AG04450 (cell line): ENCODE measurements at places on chromosomes 16 and 17. TPM values are rescaled to one million over a fixed set of nuclear protein-coding genes. Genes with fewer than 3 reads are reported as not detected.

AANAT gene
- polyA plus RNA-seq: 0.12 TPM in 1 of 2 replicates, not detected in the other

HOXB5 gene
- polyA plus RNA-seq: 9.4 and 9.8 TPM in 2 replicates

PMP22 gene
- 204 and 225 TPM in 2 replicates for polyA plus RNA-seq

CA5A gene
- not detected in 2 replicates for polyA plus RNA-seq

SLC38A8 gene
- polyA plus RNA-seq: not detected in 2 replicates

PYCARD gene
- 21.8 and 31.0 TPM in 2 replicates for polyA plus RNA-seq

ZP2 gene
- polyA plus RNA-seq: not detected in 2 replicates

KRTAP4-4 gene
- not detected in 2 replicates for polyA plus RNA-seq

ITGB4 gene
- polyA plus RNA-seq: 0.21 and 0.31 TPM in 2 replicates

ATAD5 gene
- 0.61 and 1.0 TPM in 2 replicates for polyA plus RNA-seq

GSDMA gene
- not detected in 2 replicates for polyA plus RNA-seq

PRAC2 gene
- not detected in 2 replicates for polyA plus RNA-seq

OR2C1 gene
- 0.07 and 0.09 TPM in 2 replicates for polyA plus RNA-seq

ANKS4B gene
- polyA plus RNA-seq: 0.01 TPM in 1 of 2 replicates, not detected in the other

NOXO1 gene
- not detected in 2 replicates for polyA plus RNA-seq

GRCh38 chr16:85460252-85461021 lies 152.7 kb upstream of the GSE1 start:
- DNase-seq: no peak

DNA sequence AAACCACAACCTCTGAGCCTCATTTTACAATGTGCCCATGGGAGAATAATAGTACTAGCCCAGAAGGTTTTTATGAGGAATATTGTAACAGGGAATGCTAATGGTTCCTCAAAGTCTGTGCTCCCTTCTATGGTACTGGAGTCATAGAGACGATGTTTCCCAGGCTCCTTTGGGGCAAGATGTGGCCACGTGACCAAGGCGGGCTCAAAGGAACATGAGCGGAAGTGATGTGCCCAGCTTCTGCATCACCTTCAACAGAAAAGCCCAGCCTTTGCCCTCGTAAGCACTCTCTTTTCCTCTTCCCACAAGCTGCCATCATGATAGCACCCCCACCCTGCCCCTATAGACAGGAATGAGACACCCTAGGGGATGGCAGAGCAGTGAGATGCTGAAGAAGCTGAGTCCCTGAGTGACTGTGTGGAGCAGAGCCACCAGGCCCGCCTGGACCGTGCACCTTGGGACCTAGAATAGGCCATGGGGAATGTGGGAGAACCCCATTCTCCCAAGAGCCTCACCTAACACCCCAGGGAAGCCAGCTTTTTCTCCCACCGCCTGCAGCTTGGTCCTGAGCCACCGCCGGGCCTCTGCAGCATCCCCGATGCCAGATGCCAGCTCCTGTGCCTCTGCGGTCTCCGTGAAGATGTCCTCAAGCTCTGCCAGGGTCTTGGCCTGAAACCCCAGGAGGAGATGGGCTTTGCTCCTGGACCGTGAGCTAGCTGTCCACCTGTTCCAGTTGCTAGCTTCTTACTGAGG lies 22.2 kb upstream of the PIK3R6 start:
- no peak for DNase-seq

- no peak for DNase-seq
Measured at GRCh38 chr17:27939474-27940465, 46.6 kb upstream of the LYRM9 start.

- DNase-seq: no peak
Measured at GRCh38 chr17:76014925-76015261, 12.2 kb downstream of the EVPL start.

GRCh38 chr16:49050607-49051006 lies 231.0 kb downstream of the CBLN1 start:
- no peak for DNase-seq

GRCh38 chr16:5584109-5584508 lies 486.5 kb upstream of the EEF2KMT start:
- DNase-seq: no peak

DNA sequence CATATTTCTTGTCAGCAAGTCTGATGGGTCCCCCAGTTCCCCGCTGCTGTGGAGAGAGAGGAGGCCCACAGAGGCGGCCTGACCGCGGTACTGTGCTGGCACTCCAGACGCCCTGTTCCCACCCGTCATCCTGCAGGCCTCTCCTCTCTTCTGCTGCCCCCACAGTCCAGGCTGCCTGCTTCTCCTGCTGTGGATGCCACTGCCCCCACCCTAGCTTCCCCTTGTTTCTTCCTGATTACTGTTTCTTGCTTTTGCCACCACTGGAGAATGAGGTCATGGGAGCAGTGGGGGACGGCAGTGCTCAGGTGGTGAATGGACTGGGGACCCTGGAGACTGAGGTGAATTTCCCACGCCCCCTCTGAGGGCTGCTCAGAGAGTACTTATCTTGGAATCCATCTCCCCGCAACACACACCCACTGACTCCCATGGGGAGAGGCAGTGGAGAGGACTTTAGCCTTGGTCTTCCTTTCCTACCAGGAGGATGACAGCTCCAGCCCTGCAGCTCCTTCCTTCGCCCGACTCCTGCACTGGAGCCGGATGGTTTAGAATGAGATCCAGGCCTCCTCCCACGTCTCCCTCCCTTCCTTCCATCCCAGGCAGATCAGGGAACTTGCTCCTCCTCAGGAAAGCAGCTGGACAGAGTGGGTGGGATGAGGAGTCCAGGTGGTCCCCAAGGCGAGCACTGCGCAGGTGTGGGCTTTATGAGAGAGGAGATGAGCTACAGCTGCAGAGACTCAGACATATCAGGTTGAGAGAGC lies 60.4 kb downstream of the PLXDC1 start:
- no peak for DNase-seq

DNA sequence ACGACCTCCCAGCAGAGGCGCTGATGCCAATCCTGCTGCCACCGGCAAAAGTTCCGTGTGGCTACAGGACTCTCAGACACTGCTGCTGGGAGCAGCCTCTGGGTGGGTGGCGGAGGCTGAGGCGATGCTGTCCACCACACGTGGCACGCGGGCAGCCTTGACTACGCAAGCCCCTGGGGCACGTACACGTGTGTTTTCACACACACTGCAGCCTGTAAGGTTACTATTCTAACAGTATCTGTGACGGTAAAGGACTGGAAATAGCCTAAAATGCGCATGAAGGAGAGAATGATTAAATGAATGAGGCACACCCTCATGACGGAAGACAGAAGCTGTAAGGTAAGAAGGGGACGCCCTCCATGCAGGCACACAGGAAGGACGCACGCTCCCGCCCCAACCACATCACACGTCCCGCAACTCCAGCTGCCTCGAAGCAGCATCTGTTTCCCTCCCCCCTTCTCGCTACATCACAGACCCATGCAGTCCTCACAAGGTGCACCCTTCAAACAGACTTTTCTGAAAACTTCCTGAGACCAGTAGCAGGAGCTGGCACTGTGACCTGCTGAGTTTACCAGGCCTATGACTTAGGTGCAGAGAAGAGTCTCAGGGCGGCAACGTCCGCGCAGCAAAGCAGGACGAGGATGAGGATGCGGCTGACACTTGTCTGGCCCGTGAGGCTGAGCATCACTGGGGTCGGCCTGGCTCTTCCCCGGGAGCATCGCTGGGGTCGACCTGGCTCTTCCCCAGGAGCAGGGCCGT lies 28.7 kb upstream of the FASN start:
- DNase-seq: no peak

DNA sequence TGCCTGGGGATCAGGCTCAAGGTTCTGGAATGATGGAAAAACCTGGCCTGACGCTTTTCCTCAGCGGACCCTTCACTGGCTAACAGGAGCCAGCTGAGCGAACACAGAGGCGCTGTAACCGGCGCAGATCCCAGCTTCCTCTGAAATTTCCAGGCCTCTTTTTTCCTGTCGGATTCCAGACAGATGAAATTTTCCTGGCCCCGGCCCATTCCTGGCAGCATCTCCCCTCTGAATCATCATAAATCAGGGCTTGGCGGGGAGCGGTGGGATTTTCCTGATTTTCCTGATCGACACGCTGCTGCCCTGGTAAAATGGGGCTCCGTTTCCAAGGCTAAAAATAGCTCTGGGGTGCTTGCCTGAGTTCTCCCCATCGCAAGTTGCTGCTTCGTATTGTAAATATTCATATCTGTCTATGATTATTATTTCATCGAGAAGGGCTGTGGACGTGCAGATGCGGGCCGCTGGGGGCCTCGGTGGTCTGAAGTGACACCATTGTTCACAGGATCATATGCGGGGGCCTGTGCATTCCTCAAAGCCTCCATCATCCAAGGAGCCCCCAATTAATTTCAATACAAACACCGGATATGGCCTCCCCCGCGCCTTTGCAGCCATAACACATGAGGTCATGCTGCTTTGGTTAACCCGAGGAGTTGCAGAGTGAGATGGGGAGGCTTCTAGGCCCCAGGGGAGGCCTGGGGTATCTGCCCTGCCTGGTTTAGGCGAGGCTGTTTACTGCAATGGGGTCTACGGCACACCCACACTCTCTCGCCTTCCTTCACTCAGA lies 45.8 kb upstream of the ETV4 start:
- peak; percentile 59 for DNase-seq

- DNase-seq: peak; percentile 42
Measured at GRCh38 chr16:67268136-67268579, 11.2 kb upstream of the PLEKHG4 start.

DNA sequence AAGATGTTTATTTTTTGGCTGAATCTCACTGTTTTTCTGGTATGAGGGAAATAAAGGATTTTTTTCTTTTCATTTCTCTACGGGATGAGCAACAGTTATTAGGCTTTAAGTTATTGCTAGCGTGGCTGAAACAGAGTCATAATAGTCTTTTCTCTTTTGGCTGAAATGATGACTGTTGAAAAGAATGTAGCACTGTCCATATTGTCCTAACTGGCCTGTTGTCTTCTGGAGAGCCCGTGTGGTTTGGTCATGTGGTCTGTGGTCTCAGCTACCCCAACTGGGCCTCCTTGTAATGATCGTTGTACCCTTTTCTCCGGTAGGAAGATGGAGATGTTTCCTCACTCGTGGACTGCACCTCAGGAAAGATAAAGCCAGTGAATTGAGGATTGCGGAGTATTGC lies 36.6 kb downstream of the EPN2 start:
- no peak for DNase-seq

- no peak for DNase-seq
Measured at GRCh38 chr17:50326831-50327364, 19.0 kb upstream of the XYLT2 start.

GRCh38 chr17:30299000-30299399 lies 7.3 kb upstream of the BLMH start:
- DNase-seq: no peak

GRCh38 chr17:77935121-77935571 lies 23.4 kb upstream of the TNRC6C start:
- DNase-seq: no peak

GRCh38 chr16:89923640-89924296 lies 626 bp downstream of the TUBB3 start:
- DNase-seq: no peak

GRCh38 chr16:4247460-4247784 lies 5.5 kb upstream of the SRL start:
- DNase-seq: no peak

GRCh38 chr16:85644093-85644712 lies 31.1 kb downstream of the GSE1 start:
- DNase-seq: no peak

DNA sequence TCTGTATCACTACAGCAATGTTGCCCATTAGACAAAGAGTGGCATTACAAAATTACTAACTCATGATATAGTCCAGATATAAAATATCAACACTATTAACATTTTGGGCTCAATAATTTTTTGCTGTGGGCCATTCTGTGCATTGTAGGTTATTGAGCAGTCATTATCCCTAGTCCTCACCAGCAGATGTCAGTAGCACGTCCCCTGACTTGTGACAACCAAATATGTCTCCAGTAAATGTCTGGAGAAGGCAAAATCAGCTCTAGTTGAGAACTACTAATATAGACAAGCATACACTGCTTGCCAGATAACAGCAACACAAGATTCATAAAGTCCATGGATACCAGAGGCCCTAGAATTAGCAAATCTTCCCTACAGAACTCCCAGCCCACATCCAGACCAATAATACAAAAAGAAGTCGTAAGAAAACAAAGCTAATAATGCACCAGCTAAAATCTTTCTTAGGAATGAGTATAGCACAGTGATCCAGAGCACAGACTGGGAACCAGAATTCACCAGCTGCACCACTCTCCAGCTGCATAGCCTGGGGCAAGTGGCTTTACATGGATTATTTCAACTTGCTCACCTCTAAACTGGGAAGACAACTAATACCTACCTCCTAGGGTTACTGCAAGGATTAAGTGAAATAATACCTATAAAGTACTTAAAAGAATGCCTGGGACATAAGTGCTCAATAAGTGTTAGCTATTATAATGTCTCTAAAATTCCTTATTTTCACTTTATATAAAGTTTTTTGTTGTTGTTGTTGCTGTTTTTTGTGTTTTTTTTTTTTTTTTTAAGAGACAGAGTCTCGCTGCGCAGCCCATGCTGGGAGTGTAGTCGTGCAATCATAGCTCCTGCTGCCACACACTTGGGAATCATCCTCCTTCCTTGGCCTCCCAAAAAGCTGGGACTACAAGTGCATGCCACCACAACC lies 23.7 kb downstream of the HELZ start:
- no peak for DNase-seq

GRCh38 chr17:34813290-34813689 lies 148.0 kb downstream of the CCT6B start:
- DNase-seq: no peak

DNA sequence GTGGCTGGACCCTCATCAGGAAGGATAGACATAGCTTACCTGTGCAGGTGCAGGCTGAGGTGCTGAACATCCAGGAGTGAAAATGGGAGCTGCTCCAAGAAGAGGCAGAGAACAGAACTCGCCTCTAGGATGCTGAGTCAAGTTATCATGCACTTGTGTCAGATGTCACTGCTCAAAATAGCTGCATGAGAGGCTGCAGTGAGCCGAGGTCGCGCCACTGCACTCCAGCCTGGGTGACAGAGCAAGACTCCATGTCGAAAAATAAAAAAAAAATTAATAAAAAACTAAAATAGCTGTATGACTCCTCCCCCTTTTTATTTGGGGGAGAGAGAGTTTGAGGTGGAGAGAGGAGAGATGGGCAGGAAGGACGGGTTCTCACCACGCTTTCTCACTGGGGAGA lies 148.8 kb downstream of the FOXL1 start:
- DNase-seq: no peak

GRCh38 chr16:89233678-89234490 lies 16.4 kb downstream of the ZNF778 start:
- no peak for DNase-seq

GRCh38 chr17:70872103-70872502 lies 702.8 kb downstream of the KCNJ2 start:
- DNase-seq: no peak

DNA sequence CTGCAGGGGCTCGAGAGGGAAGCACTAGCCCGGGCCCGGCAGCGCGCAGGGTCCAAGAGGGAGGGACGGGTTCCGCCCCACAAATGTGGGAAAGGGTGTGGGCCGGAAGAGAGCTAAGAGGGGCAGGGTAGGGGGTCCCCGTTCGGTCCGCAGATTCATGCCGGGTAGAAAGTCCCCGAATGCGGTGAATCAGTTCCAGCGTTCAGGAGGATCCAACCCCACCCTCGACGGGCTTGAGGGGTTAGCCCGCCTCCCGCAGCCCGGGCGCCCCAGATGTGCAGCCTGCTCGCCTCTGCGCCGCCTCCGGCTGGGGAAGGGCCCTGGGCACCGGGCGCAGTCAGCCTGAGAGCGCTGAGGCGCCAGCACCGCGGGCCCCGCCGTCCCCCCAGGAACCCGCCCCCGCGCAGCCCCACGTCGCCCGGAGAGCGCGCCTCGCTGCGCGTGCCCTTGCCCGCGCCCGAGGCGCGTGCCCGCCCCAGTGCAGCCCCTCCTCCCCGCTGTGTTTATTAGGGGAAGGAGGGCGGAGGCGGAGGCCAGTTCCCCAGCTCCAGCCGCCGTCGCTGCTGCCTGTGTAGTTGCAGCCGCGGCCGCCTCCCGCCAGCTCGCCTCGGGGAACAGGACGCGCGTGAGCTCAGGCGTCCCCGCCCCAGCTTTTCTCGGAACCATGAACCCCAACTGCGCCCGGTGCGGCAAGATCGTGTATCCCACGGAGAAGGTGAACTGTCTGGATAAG lies at the start of gene LASP1:
LASP1 (plus strand) TSS at position 533 of the 733 bp plus-strand sequence; CDS start at position 665, 132 bp downstream.
- no peak for DNase-seq
